ENCODE measurements at places on chromosomes 7 and 10.

- DNase-seq, result no peak
Observed at GRCh38 chr10:61280303-61280702, 172.9 kb downstream of the TMEM26 start.

- no peak for DNase-seq
Observed at GRCh38 chr10:78960316-78960800, 108.4 kb upstream of the ZMIZ1 start.

- DNase-seq, result no peak
Observed at GRCh38 chr10:1966712-1967376, 229.5 kb upstream of the ADARB2 start.

GRCh38 chr10:96288151-96288621 is 16.0 kb upstream of the DNTT start:
- no peak for DNase-seq

DNA sequence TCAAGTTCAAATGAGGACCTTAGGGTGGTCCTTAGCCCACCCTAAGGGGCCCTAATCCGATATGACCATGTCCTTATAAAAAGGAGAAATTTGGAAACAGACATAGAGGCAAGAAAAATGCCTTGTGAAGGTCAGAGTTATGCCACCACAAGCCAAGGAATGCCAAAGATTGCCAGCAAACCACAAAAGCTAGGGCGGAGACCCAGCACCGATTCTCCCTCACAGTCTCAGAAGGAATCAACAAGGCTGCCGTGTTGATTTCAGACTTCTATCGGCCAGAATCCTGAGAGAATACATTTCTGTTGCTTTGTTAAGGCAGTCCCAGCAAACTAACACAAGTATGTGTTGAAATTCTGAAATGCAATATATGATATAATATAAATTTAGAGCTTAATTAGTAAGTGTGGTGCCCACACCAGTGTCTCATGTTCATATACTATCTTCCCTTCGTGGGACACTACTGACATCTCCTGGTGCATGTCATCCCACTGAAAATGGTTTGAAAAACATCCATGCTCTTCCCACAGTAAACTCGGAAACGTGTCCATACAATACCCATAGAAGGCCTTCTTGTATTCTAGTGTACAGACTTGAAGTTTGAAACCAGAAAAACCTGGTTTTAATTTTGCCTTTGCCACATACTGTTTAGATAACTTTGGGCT is 349.0 kb downstream of the TNS3 start:
- DNase-seq, result no peak

- DNase-seq, result no peak
Observed at GRCh38 chr10:14519785-14520184, 189.1 kb upstream of the FRMD4A start.

- no peak for DNase-seq
Observed at GRCh38 chr7:74101061-74101681, 17.6 kb downstream of the LIMK1 start.

DNA sequence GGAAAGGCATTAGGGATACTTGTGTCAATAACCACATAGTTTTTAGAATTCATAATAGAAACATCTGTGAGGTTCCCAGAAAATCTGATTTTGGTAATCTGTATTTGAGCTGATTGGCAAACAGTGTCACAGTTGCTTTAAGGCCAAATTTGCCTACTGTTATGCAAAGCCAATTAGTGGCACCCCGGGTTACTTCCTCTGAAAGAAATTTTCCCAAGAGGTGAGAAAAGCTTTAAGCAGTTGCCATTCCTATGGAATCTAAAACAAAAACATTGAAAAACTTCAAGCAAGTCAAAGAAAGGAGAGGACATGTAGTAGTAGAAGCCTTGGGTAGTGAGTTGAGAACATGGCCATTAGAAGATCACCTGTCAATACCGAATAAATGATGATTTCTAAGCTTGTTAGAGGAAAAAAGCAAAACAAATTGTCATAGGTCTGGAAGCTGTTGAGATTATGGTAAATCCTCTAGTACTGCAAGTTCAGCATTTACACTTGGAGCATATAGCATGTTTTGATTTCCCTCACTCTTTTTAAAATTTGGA is 176.8 kb downstream of the TWIST1 start:
- DNase-seq, result no peak

DNA sequence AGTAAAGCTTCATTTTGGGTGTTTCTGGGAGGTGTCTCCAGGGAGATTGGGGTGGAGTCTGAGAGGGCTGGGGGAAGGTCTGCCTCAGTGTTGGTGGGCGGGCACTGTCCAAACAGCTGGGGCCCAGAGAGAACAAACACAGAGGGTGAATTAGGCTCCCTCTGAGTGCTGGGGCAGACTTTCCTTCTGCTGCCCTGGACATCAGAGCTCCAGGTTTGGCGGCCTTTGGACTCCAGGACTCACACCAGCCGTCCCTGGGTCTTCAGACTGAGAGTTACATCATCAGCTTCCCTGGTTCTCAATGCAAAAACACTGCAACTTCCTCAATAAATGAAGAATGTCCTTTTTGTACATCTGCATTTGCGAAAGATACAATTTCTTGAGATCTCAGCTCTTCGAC is 427.4 kb downstream of the PTPRN2 start:
- no peak for DNase-seq

DNA sequence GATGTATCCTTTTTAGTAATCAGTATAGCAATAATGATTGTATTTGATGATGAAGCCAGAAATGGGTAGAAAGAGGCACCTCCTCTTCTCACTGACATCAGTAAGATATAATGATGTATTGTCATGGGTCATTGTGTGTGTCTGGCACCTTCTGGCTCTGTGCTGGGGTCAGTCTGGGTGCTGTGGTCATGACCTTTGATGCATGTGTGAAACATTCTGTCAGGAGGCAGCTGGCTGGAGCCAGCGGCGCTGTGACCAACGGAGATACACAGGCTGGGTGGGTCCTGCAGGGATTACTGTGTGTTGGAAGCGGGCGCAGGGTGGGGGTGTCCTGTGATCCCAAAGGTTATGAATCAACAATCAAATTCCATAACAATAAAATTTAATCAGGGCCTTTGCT is 35.2 kb downstream of the EEPD1 start:
- no peak for DNase-seq

DNA sequence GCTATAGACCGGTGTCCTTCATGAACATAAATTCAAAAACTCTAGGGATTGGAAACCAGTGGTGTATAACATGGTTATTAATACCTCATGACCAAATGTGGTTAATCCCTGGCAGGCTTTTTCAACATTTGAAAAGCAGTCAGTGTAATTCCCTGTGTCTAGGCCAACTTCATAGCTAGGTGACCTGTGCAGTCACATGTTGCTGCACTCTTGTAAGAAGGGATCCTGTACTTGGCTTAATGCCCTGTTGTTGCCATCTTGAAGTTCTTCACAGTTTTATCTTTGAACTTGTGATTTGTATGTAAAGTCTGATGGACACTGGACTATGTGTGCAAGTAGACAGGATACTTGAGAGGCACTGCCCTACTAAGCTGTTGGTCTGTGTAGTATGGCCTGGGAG is 39.7 kb downstream of the ZNF33A start:
- no peak for DNase-seq

DNA sequence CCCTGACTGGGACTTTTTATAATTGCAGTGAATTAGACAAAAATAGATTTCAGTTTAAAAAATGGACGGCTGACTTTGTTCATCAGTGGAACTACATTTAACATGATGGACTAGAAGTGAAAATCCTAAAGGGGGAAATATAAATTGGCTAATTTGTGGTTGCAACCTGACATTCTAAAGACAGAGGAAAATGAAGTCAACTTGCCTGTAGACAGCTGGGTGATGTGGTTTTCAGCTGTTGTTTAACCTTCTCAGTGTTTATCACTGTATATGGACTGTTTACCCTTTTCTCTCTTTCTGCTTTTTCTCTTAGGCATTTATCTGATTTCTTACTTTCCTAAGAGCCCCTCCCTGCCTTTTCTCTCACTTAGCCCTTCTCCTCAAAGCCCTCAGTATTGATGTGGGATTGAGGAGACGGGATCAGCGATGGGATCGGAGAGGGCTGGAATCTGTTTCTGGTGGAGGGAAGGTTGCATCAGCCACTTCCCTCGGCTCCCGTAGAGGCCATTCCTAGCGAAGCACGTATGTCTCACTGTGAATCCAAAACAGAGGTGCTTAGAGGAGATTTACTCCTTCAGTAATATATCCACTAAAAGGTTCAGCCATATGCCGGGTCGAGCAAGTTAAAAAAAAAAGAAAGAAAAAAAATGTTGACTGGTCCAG is 109.0 kb upstream of the KLF6 start:
- DNase-seq, result no peak

DNA sequence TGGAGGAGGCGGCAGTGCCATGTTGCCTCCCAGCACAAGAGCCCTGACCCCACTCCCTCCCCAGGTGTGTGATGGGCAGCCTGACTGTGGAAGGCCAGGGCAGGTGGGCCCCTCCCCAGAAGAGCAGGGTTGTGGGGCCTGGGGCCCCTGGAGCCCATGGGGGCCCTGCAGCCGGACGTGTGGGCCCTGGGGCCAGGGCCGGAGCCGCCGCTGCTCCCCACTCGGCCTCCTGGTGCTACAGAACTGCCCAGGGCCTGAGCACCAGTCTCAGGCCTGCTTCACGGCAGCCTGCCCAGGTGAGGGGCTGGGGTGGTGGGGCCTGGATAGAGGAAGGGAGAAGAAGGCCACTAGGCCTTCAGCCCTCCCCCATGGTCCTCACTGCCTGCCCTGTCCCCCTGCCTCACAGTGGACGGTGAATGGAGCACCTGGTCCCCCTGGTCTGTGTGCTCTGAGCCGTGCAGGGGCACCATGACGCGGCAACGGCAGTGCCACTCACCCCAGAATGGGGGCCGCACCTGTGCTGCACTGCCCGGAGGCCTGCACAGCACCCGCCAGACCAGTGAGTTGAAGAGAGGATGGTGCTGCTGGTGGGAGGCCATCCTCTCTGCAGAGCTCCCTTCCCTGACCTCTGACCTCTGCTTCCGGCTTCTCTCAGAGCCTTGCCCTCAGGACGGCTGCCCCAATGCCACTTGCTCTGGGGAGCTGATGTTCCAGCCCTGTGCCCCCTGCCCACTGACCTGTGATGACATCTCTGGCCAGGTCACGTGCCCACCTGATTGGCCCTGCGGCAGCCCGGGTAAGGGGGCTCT is 18.2 kb upstream of the ZNF467 start:
- no peak for DNase-seq

DNA sequence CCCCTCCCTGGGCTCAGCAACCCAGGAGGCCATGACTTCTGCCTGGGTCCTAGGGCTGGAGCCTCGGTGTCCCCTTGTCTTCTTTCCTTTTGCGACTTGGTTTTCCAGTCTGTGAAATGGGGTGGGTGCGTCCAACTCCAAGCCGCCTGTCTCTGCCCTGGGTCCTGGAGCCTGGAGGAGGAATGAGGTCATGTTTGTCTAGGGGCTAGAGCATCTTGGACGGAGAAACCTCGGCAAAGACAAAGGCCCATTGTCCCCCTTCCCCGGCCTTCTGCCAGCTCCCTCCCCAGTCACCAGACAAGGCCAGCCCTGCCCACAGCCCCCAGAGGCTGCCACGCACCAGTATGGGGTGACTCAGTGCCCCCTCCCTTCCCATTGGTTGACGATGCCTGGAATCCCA is 39.8 kb upstream of the ELN start:
- no peak for DNase-seq

DNA sequence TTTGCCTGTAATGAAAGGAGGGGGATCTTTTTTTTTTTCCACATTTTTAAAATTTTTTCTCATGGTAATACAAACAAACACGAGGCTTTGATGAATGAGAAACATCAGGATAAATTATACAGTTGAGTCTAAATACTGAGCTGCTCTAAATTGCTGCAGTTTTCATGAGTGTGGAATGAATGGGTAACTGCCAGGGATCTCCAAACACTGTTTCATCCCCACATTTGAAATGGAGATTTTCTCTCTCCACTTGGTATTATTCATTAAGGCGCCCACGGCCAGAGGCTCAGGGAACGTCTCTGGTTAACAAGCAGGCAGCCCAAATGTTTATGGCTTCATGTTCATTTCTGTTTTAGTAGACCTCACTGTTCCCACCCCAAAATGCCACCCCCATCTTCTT is 717.1 kb downstream of the GRID1 start:
- no peak for DNase-seq

- DNase-seq, result no peak
Observed at GRCh38 chr10:120701381-120701780, 149.8 kb upstream of the WDR11 start.

- no peak for DNase-seq
Observed at GRCh38 chr10:43212043-43212721, 54.7 kb downstream of the RASGEF1A start.

- no peak for DNase-seq
Observed at GRCh38 chr10:132006966-132007365, 25.2 kb upstream of the BNIP3 start.

DNA sequence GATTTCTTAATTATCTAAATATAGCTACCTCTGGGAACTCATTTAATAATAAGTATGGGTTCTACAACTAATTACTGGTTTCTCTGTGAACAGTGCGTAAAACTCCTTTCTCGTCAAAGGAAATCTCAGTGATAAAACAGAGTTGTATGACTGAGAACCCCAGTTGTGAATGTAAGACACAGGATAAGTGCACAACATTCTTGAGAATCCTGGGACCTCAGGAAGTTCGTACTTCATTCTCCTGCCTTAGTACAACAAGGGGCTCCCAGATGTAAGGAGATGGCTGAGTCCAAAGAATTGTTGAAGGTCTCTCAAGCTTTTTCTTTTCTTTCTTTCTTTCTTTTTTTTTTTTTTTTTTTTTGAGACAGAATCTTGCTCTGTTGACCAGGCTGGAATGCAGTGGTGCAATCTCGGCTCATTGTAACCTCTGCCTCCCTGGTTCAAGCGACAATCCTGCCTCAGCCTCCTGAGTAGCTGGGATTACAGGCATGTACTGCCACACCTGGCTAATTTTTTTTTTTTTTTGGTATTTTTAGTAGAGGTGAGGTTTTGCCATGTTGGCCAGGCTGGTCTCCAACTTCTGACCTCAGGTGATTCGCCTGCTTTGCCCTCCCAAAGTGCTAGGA is 12.5 kb downstream of the DENND10 start:
- no peak for DNase-seq

DNA sequence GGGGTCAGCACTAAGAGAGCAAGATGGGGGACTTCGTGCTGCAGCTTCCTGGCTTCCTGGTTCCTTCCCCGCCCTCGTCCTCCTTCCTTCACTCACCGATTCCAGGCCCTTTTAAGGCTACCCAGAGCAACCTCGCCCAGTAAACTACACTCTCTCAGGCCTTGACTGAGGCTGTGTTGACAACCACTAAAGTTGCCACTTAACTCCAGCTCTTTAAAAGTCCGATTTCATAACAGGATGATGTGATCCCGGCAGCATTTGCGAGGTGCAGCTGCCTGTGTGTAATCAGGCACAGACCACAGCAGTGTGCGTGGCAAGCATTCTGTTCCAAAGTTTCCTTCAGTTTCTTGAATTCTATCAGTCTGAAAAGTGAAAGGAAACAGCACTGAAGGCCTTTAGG is 110.6 kb downstream of the RAB11FIP2 start:
- DNase-seq, result no peak

All from activated naive CD4-positive, alpha-beta T cell (primary cell).